Large intestine (tissue), 12 donors: ENCODE measurements at places on chromosomes 2 and 18.
A peak's percentile ranks its signal among the peaks of the same experiment; 100 is the strongest.

DNA sequence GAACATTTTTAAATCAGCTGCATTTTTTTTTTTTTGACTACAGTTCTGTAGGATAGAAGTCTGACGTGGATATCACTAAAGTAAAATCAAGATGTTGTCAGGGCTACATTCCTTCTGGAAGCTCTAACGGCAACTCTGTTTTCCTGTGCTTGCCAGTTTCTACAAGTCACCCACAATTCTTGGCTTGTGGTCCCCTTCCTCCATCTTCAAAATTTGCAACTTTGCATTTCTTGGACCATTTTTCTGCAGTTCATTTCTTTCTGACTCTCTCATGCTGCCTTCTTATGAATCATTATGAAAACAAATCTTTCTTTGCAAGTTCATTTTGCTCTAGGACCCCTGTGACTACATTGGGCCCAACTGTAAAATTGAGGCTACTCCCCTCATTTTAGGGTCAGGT is 367.9 kb downstream of the DSC3 start:
- DNase-seq: no peak

GRCh38 chr2:160941290-160941846 is 218.9 kb upstream of the TANK start:
- no peak for DNase-seq

- DNase-seq: no peak
These were observed 69.9 kb downstream of the SH3BP4 start for GRCh38 chr2:235021752-235022151.

DNA sequence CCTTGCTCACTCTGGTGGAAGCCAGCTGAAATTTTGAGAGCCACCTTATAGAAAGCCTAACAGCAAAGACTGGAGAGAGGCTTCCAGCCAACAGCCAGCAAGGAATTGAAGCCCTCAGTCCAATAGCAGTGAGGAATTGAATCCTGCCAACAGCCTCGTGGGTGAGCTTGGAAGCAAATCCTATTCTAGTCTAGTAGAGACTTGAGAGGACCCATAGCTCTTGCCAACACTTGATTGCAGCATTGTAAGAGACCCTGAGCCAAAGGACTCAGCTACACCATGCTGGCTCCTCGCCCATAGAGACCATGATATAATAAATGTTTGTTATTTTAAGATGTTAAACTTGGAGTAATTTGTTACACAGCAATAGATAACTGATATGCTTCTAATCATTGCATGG is 403.0 kb upstream of the TNP1 start:
- no peak for DNase-seq

DNA sequence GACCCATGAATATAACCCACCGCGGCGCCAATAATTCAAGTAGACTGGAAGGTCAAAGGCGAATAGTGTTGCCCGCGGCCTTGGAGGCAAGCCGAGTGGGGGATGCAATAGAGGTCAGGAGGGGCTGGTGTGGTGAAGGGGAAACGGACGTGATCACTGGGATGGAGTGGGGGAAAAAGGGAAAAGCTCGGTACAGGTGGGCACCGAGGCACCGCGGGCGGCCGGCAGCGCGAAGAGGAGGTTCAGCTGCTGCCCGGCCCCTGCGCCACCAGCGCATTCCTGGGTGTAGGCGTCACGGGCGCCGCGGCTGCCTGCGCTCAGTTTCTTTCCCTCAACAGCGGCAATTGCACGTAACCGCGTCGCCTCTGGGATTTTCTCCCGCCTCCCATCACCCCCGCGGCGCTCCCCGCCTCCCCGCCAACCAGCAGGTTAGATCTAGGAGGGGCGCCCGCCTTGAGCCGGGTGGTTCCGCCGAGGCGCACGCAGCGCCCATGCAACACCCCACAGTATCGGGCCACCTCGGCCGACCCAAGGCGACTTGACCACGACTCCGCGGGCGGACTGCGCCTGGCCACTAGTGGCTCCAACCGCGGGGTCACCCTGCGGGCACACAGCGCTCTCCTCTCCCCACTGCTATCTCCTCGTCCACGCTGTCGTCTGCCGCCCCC is 1.5 kb downstream of the RND3 start:
- peak; percentile 88 for DNase-seq

- no peak for DNase-seq
These were observed 79.8 kb upstream of the PDE1A start for GRCh38 chr2:182506606-182507005.

DNA sequence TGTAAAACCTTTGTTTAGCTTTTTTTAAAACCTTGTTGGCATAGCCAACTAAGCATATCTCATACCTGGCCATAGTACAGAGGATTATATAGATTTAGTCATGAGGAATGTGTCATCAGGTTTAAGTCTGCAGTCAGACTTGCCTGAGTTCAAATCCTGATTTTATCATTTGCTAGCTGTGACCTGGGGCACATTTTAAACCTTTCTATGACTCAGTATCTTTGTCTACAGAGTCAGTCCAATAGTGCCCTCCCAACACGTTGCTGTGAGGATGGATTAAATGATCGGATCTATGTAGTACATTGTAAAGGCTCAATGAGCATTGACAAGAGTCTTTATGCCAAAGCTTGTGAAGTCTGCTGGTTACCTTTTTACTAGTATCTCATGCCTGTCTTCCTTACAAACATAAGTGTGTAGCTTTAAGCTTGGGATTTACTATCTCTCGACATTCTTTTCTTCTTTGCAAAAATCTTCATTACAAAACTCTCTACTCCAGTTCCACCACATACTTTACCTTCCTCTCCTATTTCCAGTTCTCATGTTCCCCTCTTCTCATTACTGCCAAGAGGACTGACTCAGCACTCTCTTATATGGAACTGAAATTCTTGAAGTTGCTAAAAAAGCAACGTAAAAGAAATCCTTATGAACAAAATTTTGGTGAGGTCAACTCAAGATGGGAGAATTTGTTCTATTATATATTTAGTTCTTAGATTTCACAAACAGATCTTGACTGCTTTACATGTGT is 68.1 kb upstream of the RBMS1 start:
- no peak for DNase-seq

GRCh38 chr2:233117811-233118647 is 57.9 kb downstream of the INPP5D start:
- no peak for DNase-seq

- no peak for DNase-seq
These were observed 2.0 kb downstream of the IGFBP2 start for GRCh38 chr2:216635171-216635570.

GRCh38 chr18:21575656-21576055 is 24.8 kb downstream of the ESCO1 start:
- DNase-seq: no peak

DNA sequence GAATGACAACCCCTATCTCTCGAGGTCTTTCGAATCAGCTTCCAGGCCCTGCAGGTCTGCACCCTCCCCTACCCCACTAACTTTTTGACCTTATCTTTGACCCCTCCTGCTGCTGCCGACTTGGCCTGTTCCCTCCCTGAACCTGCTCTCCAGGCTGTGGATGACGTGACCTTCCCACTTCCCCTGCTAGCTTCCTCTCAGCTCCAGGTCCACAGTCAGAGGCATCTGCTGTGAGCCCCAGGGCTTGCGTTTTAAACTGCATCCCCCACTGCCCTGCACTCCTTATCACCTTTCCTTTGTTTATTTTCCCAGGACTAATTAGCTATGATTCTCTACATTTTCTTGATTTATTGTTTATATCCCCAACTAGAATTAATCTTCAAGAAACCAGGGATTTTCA is 71.2 kb upstream of the ALKAL2 start:
- no peak for DNase-seq

GRCh38 chr2:122307763-122308162 is 552.3 kb downstream of the TSN start:
- peak; percentile 93 for DNase-seq

DNA sequence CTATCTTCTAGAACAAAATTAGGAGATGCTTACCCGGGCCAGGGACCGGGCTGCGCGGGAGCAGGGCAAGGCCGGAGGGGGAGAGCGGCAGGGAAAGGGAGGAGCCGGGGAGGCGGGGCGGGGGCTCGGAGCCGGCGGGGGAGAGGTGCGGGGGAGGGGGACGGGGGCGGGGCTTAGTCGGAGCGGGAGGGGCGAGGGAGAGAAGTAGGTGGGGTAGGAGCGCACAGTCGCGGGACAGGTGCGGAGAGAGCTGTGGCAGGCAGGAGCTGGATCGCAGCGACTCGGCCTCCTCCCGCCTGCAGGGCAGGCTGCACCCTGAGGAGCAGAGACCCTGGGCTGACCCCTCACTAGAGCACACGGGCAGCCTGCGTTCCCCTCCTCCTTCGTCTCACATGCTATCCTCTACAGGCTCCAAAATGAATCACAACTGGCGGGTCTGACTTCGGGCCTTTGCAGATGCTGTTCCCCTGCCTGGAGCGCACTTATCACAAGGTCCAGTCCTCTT is 290.3 kb downstream of the CELF4 start:
- DNase-seq: no peak

DNA sequence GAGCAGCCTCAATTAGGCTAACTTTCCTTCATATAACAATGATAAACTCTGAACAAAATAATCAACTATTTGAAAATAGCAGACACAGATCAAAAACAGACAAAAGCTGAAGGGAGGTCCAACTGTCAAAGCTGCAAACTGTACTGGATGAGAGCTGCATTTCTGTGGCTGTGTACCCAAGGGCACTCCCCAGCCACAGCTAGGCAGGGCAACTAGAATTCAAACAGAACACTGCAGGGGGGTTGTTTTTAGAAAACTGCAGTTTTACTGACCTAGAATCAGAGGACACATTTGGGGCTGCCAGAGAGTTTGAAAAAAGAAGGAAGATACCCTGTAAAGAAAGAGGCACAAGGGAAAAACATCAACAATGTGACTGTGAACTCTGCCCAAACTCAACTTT is 56.8 kb downstream of the SMAD2 start:
- no peak for DNase-seq

DNA sequence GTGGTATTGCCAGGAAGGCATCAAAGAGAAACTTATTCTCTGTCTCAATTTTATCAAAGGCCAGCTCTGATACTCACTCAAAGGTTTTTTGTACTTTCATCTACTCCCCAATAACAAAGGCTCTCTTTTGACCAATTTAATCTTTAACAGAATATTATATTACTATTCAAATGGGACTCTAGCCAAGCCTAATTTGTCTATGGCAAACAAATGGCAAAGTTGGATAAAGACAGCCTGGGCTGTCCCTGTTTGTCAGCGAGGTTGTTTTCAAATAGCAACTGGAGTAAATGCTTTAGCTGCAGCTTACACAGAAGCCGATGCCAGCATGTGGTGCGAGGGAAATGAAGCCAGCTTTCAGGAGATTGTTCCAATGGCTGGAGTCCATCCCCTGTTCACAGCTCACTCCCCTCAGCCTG is 80.1 kb upstream of the CTNNA2 start:
- DNase-seq: no peak

DNA sequence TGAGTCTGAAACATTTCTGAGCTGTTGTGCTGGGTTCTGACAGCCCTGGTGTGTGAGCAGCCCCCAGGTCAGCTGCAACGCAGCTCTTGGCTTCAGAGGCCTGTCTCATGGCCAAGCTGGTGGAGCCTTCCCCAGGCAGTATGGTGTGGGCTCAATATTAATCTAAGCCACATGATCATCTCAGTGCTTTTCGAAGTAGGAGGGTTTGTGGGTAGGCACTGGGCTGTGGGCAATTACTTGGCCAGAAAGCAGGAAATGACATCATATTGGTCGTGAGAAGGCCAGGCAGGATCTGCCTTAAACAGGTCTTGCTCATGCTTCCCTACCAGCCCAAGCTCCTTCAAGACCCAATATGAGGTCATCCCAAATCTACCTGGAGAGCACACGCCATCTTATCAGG is 26.9 kb downstream of the LOXHD1 start:
- no peak for DNase-seq

DNA sequence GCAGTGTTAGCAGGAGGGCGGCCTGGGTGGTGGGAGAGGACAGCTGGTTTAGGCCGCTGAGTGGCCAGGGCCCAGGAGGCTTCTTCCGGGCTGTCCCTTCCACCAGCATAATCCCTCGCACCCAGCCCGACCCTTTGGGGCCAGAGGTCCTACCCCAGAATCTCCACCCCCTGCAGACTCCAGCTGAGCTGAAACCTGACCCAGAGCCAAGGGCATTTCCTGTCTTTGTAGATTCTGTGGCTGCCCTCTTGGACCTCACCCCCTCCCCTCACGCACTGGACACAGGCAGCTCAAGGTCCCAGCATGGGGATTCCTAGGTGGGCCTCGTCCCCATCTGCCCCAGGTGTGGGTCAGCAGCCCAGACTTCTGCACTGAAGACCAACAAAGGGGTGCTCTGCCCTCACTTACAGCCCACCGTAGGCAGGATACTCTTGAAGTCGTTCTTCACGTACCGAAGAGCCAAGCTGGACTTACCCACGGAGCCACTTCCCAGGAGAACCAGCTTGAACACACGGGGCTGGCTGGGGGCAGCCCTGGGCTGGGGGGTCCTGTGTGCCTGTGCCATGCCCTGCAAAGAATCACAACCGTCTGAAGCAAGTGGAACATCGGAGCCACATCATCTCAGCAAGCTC is 4.8 kb downstream of the RAB17 start:
- no peak for DNase-seq

DNA sequence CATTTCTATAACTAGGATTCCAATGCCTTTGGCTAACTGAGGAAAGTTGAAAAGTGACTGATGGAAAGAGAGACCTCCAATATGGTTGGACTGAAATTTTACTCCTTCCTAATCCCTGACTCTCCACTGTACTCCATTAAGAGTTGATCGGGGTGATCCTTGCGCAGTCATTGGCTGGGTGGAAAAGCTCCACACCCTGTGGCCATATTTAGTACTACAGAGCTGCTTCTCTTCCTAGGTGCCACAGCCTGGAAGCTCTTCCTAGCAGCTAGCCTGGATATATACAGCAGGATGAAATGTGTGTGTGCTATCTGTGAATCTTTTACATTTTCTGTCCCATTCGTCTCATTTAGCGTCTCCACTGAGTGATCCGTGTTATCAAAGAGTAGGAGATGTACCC is 71.2 kb downstream of the MEP1B start:
- no peak for DNase-seq

GRCh38 chr2:240411261-240412160 is 24.0 kb upstream of the GPC1 start:
- no peak for DNase-seq

DNA sequence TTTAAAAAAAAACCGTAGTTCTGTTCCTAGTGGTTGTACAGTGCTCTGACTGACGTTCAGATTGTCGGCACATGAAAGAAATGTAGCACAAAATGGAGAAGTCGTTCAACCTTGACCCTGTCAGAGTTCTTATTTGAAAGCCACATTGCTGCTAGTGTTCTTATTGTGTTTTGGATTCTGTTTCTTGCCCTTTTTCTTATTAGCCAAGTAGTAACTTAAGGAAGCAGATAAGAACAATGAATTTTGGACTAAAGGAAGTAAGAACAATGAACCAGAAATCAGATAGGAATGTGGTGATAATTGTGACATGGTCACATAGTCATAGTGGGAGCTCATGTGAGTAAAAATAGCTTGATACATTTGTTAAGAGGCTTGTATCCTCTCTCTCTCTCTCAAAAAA is 45.9 kb downstream of the RPIA start:
- no peak for DNase-seq
